ENCODE measurements at places on chromosomes 16 and 17. TPM values are rescaled to one million over a fixed set of nuclear protein-coding genes. Genes with fewer than 3 reads are reported as not detected.
A peak's percentile ranks its signal among the peaks of the same experiment; 100 is the strongest.

The TNK1 gene
- 50.0 TPM for total RNA-seq

The KLHL10 gene
- total RNA-seq: not detected

The ASPHD1 gene
- total RNA-seq: not detected

The KRTAP3-2 gene
- not detected for total RNA-seq

The DNAH9 gene
- total RNA-seq: 0.13 TPM

The HNF1B gene
- total RNA-seq: 31.8 TPM

- no peak for DNase-seq
Observed at GRCh38 chr16:13453938-13454553, 465.9 kb upstream of the ERCC4 start.

- DNase-seq: no peak
Observed at GRCh38 chr16:56888806-56889205, 23.8 kb downstream of the SLC12A3 start.

- no peak for DNase-seq
Observed at GRCh38 chr17:8960325-8961140, 5.0 kb downstream of the PIK3R5 start.

- no peak for DNase-seq
Observed at GRCh38 chr16:57935904-57936303, 35.0 kb downstream of the CNGB1 start.

DNA sequence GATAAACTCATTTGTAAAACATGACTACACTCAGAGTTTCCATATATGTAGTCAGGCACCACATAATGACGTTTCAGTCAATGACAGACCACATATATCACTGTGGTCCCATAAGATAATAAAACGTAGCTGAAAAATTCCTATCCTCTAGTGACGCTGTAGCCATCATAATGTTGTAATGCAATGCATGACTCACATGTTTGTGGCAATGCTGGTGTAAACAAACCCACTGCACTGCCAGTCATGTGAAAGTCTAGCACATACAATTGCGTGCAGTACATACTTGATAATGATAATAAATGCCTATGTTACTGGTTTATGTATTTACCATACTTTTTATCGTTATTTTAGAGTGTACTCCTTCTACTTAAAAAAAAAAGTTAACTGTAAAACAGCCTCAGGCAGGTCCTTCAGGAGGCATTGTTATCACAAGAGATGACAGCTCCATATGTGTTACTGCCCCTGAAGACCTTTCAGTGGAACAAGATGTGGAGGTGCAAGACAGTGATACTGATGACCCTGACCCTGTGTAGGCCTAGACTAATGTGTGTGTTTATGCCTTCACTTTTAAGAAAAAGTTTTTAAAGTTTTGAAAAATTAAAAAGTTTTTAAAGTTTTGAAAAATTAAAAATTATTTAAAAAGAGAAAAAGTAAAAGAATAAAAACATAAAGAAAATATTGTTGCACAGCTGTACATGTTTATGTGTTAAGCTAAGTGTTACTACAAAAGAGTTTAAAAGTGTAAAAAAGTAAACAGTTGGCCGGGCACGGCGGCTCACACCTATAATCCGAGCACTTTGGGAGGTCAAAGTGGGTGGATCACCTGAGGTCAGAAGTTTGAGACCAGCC is 9.0 kb downstream of the STAT5B start:
- no peak for DNase-seq

DNA sequence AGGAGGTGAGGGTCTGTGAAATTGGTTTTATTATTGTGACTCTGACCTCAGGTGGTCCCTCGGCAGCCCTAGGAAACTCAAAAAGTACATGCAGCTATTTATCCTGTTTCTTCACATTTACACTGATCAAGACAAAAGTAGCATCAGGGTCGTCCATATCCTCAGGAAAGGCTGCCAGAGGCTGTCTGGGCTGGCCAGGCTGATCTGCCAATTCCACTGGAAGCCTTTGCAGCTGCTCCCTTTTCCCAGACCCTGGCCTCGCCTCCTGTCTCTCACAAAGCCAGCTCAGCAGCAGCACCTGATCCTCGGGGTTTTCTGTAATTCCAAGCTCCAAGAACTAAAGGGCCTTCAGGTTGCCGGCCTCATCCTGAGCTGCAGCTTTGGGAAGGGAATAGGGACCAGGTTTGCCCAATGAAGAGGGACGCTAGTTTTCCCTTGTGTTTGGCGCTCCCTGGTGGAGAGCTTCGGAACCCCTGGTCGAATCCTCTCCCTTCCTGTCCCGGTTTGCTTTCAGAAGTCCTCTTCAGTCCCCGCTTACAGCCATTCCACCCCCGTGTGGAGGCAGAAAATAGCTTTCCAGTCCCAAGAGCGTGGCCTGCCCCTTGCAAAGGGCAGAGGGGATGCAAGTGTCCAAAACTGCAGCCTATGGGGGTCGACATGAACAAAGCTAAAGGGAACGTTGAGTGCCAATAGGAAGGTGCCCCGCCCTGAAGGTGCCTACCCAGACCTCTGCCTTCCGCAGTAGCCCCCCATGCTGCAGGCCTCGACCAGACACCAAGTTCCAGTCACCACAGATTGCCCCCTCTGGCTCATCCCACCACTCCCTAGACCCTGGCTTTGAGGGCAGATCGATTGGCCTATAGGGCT is 13.4 kb downstream of the MFSD6L start:
- peak; percentile 79 for DNase-seq

DNA sequence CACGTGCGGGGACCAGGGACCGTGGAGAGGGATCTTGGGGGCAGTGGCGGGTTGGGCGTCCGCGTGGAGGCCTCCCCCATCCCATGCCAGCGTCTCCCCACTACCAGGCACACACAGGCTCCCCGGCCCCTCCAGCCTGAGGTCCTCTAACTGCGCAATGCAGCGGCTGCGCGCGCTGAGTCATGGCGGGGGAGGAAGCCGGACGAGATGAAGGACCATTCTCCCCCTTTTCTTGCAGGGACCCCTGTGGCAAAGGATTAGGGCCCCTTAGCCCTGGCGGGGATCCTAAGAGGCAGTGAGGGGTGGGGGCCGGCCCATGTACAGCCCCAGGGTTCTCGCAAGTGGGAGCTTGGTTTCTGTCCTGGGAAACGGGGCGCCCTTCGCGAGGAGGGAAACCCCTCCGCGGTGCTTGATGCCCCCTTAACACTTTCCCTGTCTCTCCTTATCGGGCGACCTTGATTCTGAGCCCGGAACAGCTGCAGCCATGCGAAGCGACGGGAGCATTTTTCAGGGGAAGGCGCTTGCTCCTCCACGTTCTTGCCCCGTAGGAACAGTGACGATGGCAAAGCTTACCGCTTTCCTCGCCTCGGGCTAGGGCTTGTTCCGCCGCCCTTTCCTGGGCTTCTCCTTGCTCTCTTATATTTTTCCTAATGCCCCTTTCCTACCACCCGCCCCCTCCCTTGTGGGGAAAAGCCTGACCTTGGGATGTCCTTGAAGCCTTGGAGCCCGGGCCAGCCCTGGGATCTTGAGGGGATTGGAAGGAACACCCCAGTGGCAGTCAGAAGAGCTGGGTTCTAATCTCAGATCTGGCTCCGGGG is 592 bp downstream of the ALDOA start:
- DNase-seq: peak; percentile 67

DNA sequence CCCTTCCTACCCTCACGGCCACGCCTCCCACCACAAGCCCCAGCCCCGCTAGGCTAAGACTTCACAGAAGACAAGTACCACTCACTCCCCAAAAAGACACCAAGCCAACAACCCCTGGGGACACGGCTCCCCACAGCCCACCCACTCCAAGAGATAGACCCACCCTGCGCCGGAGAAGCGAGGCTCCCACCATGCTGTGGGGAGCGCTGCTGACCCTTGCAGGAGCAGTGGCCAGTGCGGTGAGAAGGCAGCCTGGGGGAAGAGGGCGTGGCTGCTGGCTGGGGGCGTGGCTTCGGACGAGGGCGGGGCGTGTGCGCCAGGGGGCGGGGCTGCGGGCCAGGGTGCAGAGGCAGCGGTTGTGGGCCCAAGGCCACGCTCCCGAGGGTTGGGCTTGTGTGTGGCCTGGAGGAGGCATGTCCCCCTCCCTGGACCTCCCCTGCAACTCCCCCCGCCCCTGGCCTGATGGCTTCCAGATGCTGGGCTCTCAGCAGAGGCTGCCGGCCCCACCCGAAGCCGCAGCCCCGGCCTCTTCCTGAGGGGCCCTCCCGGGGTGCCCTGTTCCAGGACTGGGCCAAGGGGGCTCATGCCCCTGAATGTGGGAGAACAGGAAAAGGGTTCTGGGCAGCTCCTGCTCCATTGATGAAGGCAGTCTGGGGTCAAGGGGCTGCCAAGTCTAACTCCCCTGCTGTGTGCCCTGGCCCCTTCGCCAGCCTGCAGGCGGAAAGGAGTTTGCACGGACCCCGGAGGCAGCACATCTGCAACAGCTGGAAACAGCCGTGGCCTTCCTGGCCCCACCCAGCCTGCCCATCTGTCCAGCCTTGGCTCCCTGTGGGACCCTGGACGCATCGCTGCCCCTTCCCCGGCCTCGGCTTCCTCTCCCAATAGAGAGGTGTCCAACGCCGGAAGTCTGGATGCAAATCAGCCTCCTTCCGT is 9.1 kb downstream of the TFAP4 start:
- DNase-seq: peak; percentile 76

Data from Peyer's patch (tissue), 4 donors.